ENCODE measurements at places on chromosomes 4 and X. TPM values are rescaled to one million over a fixed set of nuclear protein-coding genes. Genes with fewer than 3 reads are reported as not detected.

GRCh38 chrX:47849778-47850177 lies 13.1 kb downstream of the ZNF81 start:
- no peak for DNase-seq

- no peak for DNase-seq
Observed at GRCh38 chr4:137979938-137980337, 262.2 kb downstream of the SLC7A11 start.

EDNRA gene
- not detected for total RNA-seq

DNA sequence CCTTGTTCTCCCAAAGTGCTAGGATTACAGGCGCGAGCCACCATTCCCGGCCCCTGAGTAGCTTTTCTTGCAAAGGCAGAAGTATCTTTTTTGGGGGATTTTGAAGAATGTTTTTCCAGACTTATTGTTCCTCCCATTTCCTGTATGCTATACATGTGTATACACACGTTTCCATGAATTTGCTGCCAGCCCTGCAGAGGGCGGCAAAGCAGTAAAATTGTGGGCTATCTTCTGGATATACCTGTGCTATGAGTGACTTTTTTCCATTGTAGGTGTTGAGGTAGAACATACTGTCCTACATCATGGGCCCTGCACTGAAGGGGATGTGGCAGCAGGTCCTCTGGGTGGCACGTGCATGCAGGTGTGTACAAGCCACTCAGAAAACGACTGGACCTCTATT lies 16.9 kb upstream of the MED28 start:
- no peak for DNase-seq

SLC6A14 gene
- total RNA-seq, result not detected
